ENCODE measurements at places on chromosomes 3 and 15. TPM values are rescaled to one million over a fixed set of nuclear protein-coding genes. Genes with fewer than 3 reads are reported as not detected.

- no peak for DNase-seq
These were observed 187.9 kb upstream of the LMCD1 start for GRCh38 chr3:8313560-8314267.

DNA sequence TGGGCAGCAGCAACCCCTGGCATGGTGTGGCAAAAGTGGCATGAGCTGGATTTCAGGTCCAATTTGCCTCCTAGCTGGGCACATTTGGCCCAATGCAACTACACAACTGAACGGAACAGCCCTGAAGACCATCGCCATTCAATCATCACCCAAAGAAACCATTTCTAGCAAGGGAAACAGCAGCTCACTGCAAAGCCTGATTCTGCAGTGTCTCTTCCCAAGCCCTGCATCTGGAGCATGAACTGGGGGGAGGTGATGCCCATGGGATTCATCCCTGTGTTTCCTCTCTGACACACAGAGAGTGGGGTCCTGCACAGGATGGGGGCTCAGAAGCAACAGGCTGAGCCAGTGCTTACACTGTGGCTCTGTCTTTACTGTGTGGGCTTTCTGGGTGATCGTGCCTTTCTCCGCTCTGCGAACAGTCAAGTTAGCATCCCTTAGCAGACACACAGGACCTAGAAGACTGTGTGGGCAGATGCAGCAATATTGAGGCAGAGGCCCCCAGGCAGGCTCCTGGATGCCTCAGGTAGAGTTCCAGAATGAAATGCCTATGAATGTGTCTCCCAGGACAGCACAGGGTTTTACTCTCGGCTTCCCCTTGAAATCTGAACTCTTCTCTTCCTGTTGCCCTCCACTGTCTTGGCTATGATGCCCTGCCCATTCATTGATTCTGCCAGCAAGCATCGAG lies 91.1 kb upstream of the ALDH1A3 start:
- DNase-seq = peak; percentile 48

DNA sequence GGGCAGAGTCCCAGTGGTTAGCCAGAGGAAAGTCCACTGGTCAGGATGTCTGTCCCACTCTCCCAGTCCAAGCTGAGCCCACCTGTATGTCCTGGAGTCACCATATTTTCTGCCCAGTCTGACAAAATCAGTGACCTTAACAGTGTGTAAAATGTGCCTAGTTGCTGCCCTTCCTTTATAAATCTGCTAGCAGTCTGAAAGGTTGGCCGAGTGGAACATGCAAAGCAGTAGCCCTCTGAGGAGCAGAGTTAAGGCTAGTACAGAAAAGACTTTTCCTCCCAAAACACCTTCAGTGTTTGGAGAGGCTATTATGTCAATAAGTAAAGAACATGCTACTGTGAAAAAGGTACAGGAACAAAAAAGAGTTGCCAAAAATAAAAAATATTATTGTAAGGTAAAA lies 15.3 kb downstream of the TTC21A start:
- no peak for DNase-seq

GRCh38 chr15:29970402-29970695 lies 112.4 kb upstream of the GOLGA8J start:
- DNase-seq = no peak

DNA sequence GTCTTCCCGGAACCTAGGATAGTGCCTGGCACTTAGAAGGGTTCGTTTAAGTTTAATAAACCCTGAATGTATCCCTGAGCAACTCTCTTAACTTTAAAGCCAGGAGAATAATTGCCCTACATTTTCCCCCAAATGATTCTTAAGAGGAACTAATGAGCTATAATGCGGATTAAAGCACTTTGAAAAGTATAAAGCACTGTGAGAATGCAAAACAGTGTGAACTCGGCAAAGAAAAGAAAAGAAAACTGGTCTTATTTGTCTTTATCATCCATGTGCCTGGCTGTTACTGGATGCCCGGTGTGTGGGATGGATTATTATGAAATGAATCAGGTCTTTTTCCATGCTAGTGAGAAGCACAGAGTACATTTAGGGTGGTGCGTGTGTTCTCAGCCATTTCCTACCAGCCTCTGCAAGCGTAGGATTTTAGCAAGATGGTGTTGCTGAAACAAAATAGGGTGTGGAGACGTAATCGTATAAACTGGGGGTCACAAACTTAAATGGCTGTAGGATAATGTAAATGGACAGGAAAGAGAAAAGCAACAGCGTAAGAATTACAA lies 983 bp downstream of the KBTBD12 start:
- no peak for DNase-seq

DNA sequence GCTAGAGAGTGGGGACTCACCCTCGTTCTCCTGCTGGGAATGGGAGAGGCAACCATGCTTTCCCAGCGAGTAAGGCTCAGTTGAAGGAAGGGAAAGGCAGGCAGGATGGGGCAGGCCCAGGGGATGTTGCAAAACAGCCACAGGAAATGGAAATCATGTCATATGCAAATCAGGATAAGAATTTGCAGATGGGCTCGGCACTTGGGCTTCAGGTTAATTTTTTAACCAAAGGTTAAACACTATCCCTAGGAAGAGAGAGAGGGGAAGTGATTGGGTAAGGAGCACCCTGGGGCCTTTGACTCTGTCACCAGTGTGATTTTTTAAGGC lies 14.6 kb upstream of the PLA2G4E start:
- no peak for DNase-seq

DNA sequence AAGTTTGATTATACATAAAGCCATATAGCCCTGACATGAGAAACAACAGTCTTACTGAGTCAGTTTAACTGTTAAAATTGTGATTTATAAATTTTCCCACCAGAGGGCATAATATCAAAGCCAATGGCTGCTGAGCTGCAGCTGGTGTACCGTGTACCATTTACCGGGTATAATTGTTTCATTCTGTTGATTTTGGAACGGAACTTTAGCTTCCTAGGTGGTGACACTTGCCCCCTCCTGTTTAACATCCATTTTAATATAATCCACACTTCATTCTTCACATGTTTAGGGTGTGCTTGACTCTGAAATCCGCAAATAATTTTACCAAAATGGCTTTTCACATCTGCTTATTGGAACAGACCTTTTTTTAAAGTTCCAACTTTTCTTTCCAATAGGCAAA lies 72.8 kb downstream of the SLC9A9 start:
- no peak for DNase-seq

DNA sequence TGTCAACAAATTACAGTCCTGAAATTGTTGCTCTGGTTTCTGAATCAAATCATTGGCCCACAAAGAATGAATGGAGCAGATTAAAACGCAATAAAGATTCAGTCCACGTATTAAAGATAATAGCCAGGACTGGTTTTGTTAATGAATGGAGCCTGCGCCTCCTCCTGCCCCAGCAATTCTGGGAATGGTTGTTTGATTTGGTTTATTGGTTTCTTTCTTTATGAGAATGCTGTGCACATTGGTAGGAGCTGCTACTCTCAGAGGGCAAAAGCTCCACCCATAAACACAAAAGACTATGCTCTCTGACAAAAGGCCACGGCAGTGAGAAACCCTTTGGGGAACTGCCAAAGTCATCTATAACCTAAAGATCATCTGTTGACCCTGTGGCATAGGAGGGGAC lies 261.1 kb downstream of the ABHD5 start:
- no peak for DNase-seq

DNA sequence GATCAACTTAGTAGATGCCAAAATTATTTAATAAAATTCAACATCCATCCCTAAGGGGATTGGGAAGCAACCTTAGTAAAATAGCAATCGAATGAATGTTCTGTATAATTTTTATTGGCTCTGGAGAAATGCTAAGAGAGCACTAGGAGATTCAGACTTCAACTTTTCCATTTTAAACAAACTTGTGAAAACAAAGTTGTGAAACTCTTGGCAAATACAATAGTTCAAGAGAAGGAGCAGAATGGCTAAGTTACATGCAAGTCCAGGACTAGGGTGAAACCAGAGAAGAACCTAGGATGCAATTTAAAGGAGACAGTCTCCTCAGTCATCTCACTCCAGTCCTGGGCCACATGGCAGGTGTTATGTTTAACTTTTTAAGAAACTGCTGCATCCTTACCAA lies 16.7 kb upstream of the ZNF280D start:
- no peak for DNase-seq

- DNase-seq = no peak
These were observed 146.0 kb downstream of the ARPP21 start for GRCh38 chr3:35785234-35785888.

- DNase-seq = no peak
These were observed 48.5 kb upstream of the DAZL start for GRCh38 chr3:16653712-16654111.

Gene RASL12
- 83.3 TPM for total RNA-seq

Gene ALDH1L1
- 13.7 TPM for total RNA-seq
